ENCODE measurements at places on chromosomes 11 and 22.
A peak's percentile ranks its signal among the peaks of the same experiment; 100 is the strongest.

DNA sequence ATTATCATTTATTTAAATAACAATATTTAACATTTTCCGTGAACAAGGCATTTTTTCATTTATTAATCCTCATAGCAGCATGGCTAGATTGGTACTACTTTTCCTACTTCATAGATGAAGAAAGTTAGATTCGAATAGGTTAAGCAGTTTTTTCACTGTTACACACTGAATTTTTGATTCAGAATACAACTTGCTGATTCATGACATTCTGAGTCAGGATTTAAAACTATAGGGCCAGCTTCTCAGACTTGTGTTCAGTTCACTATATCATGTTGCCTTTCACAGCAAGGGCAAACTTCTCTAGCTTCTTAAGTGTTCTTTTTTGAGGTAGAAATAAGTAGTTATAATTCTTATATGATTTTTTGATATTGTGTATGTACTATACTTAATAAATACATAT is 31.5 kb downstream of the CYP2R1 start:
- no peak for DNase-seq

DNA sequence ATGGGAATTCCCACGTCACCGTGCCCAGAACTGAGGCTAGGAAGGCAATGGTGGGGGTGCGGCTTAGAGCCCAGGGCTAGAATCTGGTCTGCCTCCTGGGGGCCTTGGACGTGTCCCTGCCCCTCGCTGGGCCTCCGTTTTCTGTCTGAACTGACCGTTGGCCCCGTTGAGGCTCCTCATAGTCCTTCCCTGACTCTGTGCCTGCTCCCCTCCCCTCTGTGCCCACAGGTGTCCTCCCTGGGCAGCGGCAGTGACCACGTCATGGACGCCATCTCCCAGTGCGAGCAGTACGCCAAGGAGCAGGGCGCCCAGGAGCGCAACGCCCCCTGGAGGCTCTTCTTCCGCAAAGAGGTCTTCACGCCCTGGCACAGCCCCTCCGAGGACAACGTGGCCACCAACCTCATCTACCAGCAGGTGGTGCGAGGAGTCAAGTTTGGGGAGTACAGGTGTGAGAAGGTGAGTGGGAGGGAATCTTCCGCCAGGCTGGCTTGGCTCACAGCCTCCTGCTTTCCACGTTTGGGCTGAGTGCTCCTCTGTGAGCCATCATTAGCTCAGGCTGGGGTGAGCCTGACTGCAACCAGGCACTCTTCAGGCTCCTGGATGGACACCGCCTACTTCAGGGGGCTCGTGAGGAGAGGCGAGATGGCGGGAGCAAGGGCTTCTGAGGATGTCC is 63.9 kb downstream of the MYO7A start:
- no peak for DNase-seq

DNA sequence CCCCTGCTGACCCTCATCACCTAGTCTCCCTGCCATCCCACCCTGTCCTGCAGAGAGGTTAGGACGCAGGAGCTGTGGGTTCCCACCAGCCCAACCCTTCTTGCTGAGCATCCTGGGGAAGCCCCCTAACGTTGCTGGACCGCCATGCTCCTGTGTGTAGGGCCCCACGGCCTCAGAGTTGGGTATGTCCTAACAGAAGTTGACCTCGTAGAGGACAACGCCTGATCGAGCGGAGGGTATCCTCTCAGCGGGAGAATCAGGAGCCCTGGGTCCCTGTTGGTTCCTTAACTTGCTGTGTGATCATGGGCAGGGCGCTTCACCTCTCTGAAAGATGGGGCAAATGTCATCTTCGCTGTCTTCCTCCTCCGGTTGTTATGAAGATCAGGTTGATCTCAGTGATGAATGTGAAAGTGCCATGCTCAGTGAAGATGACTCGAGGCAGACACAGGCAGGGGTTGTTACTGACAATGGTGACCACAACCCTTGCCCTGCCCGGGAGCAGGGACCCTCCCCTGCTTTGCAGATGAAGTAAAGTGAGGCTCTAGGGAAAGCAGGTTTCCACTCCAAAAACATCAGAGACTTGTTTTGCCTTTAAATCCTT is 19.3 kb upstream of the CD5 start:
- DNase-seq, result no peak

DNA sequence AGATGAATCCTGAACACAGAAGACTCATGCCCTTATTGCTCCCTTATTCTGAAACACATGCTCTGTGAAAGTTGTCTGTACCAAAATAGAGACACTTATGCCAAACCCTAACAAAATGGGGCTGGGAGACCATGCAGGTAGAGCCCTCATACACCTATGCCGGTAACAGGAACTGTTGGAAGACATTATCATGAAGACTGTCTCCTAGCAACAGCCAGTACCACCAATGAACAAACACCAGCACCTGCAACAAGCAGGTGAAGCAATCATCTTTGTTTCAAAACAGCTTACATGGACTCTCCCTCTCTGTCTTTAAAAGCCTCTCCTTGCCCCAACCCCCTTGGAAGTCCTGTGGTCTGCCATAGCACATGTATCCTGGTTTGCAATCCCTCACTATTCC is 17.2 kb downstream of the SLC5A4 start:
- no peak for DNase-seq

GRCh38 chr22:47086596-47087248 is 324.3 kb downstream of the TBC1D22A start:
- no peak for DNase-seq

- no peak for DNase-seq
Measured at GRCh38 chr22:26923531-26923930, 266.1 kb downstream of the MIAT start.

DNA sequence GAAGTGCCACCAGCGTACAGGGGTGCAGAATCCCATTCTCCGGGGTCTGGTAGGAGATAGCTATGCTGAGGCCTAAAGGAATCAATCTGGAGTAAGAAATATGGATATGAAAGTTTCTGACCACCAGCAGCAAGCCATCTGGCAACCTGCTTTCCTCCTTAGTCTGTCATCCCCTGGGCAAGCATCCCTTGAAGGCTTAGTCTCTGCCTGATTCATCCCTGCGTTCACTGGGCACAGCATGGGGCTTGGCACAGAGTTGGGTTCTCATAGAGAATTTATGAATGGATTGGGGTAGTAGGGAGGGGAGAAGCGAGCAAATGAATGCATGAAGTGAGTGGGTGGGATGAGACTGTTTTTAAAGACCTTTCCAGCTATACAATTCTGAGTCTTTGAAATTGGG is 85.8 kb upstream of the NARS2 start:
- no peak for DNase-seq

DNA sequence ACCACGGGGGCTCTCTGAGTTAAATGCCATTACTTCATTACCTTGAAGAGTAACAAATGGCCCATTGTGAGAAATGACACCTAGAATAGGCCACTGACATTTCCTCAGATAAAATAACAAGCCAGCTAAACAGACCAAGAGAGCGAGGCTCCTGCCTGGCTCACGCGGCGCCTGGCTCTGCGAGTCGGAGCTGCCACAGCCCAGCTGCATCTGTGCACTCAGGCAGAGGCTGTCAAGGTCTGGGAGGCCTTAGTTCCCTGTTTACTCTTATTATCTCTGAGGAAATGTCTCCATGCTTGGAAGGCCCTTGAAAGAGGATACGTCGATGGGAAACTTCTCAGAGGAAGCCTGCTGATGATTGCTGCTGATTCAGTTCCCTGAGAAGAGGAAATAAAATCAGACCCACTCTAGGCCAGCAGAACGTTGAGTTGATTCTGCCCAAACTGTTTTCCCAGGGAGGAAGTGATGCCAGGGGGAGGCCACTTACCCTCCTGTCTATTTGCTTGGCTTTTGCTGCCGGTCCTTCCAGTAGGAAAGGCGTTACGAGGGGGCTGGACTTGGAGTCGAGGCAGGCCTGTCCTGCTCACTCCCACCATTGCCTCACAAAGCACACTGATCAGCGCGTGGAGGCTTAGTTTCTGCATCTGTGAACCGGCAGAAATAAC is 208.8 kb downstream of the TBC1D22A start:
- peak; percentile 57 for DNase-seq
